D721Med (cell line): ENCODE measurements at places on chromosomes 4 and X.

DNA sequence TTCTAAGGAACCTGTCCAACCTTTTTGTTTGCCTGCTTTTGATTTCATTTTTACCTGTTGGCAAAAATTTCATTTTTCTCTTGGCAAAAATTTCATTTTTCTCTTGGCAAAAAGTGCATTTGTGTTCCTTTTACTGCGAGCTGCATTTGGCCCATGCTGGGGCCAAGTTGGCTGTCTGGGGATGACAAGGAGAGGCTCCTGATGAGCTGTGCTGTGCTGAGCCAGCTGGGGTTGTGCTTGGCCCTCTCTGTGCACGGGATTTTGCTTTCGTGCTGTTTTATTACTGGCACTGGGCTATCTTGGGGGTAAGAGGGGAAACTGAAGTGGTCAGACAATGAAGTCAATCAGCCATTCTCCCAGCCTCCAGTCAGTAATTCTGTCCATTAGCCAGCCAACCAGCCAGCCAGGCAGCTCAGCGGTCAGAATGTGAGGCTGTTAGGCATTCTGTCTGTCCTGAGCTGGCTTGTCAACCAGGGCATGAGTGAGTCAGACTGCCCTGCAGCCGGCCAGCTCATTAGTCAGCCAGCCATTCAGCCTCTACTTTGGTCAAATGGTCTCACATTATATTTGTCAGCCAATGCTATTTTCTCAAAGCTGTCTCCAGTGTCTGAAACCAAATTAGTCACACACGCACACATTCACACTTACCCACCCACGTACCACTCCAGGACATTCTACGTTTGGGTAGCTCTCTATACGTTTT lies 56.9 kb upstream of the PRPS1 start:
- DNase-seq = no peak

DNA sequence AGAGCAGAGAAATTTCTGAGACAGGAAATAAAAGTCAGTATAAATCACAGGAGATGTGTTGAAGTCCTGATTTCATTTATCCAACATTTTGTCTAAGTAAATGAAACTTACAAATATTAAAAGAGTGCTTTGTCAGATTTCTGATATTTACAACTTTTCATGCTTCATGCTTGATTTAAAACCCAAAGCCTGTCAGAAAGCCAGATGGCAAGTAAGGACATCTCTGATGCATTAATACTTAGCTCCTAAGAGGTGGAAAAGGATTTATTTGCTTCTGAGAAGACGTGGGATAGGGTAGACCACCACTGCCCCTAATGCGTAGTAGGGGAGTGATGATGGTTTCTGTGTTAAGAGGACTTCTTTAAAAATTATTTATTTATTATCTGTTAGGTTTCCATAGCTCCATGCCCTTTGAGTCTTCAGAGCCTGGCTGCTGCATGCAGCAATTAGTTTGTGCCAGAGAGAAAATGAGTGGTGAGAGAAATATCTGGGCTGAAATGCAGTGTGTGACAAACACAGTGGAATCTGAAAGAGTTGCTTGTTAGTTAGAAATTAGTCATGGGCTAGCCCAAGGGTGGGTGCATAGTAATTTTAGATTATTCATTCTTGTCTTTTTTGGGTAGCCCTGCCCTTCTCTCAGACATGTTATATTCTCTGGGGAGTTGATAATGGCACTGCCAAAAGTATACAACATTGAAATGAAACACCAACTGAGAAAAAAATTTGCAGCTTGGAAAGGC lies 333.8 kb downstream of the C4orf33 start:
- DNase-seq = no peak

DNA sequence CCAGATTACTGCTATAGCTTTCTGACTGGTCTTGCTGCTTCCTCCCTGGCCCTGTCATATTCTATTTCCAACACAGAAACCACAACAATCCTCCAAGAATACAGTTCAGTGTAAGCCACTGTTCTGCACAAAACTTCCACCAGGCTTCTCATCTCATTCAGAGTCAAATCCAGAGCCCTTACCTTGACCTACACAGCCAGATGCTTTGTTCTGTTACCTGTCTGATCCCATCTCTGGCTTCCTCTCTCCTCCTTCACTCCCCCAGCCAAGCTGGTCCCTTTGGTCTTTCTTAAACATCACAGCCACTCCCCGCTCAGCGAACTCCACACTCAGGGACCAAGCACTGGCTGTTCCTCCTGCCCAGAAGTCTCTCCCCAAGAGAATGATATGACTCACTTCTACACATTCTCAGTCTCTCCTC lies 84.8 kb upstream of the BMP2K start:
- DNase-seq = no peak

GRCh38 chr4:81429031-81429430 lies 42.7 kb downstream of the RASGEF1B start:
- DNase-seq = no peak

DNA sequence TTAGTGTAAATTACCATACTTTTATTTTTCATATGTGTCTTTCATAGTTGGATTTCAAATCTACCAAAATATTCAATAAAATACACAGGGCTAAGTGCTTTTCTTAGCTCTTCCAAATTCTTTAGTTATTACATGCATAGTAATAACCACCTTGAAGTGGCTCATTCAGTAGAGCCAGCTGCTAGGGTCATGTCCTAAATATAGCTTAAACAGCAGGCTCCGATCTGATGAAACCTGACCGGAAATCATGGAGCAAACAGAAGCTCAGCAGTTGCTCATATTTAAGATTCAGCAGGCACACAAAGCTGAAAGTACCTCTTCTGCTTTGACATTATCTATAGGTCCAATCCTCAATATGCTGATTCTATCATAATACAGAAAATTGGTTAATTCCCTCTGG lies 1470.4 kb downstream of the ADGRL3 start:
- DNase-seq = no peak

DNA sequence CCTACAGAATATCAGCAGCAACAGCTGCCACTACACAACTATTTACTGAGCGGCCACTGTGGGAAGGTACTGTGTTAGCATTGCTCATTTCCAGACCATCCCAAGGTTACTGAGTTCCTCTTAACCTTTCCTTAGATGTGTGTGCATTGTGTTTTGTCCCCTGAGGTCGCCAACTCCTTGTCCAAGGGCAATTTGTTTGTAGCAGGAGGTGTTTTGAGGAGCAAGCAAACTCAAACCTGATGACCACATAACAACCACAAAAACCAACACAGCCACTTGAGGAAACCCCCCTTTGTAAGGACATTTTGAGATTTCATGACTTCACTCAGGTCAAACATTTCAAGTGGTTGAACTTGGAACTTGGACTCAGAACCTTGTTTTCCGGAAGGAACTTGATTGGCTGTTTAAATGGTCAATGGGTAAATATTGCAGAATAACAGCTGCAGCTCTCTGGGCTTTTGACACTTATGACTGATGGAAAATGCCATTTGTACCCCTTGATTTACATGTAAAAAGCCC lies 122.3 kb downstream of the MID1IP1 start:
- DNase-seq = no peak

DNA sequence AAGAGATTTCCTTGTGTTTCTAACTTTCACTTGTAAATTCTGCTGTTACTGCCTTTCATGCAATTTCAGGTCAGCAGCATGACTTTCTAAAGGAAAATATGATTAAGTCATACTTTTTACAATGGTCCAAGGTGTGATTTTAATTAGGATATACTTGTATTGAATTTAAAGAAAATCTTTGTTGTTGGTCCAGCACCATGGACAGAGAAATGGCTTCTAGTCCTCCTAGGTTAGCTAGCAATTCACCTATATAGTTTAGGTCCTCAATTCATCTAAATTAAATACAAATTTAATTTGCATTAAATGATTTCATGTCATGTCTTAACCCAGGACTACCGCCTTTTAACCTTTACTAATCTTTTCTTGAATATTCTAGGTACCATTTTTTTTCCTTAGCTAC lies 304.9 kb upstream of the RPS6KA3 start:
- DNase-seq = no peak

- DNase-seq = no peak
Measured at GRCh38 chrX:8841911-8842310, 40.7 kb upstream of the FAM9A start.

- DNase-seq = no peak
Measured at GRCh38 chrX:108833993-108834392, 97.6 kb upstream of the IRS4 start.

- no peak for DNase-seq
Measured at GRCh38 chr4:10030972-10031667, 9.8 kb upstream of the SLC2A9 start.

DNA sequence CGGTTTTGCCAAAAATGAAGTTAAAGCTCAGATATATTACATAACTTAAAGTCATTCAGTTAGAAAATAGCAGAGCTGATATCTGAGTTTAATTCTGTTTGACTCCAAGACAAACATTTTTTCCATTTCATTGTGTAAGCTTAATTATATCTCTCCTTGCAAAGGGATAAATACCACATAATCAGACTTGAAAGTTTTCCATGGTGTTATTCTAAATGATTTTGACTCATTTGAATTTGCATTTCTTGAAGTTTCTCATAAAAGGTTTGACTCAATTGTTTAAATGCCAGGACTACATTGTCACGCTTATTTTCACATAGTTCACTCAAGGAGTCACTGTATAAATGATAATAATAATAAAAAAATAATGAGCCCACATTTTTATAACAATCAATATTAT lies 39.4 kb upstream of the DDX60 start:
- DNase-seq = no peak

DNA sequence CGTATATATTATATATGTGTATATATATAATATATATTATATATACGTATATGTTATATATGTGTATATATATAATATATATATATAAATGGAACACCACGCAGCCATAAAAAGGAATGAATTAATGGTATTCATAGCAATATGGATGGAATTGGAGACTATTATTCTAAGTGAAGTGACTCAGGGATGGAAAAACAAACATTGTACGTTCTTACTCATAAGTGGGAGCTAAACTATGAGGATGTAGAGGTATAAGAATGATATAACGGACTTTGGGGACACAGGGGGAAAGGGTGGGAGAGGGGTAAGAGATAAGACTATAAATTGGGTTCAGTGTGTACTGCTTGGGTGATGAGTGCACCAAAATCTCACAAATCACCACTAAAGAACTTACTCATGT lies 1388.9 kb downstream of the C4orf33 start:
- DNase-seq = no peak

DNA sequence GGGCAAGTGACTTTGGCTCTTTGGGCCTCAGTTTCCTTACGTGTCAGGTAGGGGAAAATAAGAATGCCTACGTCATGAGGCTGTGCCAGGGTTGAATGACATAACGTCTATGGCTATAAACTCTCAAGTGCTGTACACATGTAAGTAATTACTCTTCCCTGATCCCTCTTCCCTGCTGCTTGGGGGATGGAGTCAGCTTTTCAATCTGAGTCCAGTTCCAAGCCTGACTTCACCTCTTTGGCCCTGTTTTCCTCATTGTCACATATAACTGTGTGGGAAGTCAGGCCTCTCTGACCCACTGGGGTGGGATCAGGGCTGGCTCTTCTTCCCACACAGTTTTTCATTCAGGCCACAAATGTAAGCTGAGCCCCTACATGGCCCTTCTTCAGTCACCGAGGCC lies 11.4 kb upstream of the CITED1 start:
- no peak for DNase-seq

- DNase-seq = no peak
Measured at GRCh38 chrX:135384161-135384836, 37.4 kb upstream of the SMIM10L2A start.

DNA sequence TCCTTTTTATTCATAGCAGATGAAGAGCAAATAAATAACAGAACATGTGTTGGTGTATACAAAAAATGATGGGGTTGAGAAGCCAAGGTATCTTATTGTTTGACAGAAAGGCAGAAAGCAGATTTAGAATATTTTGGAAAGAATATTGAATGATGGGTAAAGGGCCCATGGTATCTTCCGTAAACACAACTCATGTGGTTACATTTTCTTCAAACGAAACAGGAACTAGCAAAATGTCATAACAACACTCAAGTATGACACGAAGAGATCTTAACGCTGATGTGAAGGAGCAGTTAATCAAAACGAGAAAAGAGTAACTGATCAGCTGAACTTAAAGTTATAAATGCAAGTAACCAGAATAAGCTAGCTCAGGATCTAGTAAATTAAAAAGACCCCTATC lies 195.7 kb upstream of the GK2 start:
- DNase-seq = no peak

DNA sequence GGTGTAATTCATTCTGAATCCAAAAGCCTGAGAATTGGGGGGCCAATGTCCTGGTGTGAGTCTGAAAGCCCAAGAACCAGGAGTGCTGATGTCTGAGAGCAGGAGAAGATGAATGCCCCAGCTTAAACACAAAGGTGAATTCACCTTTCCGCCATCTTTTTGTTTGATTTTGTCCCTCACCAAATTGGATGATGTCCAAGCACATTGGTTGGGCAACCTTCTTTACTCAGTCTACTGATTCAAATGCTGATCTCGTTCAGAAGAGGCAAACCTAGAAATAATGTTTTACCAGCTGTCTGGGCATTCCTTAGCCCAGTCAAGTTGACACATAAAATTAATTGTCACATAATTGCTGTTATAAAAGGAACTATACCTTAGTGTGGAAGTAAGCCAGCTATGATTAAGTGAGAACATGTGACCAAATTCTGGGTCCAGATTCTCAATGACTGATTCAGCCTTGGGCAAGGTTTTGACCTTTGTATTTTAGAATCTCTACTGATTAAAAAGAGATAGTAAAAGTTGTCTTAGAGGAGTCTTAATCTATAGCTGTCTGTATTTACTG lies 34.5 kb upstream of the SLC4A4 start:
- no peak for DNase-seq

DNA sequence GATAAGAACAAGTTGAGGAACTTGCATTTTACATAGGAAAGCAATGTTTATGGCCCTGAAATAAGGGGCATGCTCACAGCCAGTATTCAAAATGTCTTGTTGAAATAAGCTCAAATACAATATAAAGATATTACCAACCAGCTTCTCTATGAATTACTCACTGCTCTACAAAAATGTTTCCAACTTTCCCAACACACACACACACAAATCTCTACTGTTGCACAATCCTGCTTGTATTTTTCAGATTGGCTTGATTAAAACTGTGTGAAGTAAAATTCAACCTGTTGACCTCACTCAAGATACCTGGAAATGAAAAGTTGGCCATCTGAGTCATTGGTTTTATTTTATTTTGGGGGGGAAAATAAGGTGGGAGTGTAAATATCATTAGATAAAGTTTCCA lies 128.6 kb downstream of the CHIC2 start:
- DNase-seq = no peak

DNA sequence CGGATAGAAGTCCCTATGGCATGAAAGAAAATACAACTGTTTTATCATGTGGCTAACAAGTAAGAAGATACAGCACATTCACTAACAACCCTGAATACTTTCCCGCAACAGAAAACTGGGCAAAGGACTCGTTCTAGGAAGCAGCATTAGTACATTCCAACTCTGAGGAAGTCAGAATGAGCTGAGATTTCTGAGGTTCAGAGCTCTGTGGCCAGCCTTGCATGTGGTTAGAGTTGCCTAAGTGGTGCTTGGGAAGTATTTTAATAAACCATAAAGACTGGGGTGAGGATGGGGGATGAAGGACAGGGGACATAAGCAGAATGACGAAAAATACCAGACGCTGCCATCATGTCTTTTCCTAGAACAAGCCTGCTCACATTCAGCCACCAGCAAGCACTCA lies 82.2 kb downstream of the EFHC2 start:
- DNase-seq = no peak
